ENCODE measurements at places on chromosomes 2 and 18. TPM values are rescaled to one million over a fixed set of nuclear protein-coding genes. Genes with fewer than 3 reads are reported as not detected.

The SIX3 gene
- not detected for total RNA-seq

GRCh38 chr2:193810533-193810932, 1615.8 kb upstream of the TMEFF2 start:
- no peak for DNase-seq

DNA sequence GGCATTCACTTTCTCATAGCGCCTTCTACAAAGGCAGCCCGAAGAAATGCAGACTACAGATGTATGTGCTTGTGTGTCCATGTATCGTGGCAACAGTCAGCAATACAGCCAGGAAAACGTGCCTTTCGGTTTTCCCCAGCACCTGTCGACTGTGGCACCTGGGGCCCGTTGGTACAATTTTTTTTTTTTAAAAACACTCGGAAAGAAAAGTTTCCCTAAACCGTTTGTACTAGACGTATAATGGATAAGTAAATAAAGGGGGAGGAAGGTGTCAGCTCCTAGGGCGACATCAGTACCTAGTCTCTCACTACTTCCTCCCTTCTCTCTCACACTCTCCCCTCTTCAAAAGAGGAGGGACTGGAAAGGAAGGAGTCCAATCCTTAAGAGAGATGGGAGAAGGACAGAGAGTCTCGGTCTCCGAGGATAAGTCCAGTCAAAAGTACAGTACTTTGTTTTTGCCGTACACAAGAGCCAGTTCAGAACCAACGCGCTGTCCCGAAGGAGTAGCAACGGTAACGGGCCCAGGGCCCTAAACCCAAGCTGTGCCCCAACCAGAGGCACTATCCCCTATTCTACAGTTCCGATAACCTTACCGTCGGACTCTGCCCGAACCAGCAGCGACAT, 759 bp downstream of the PPP4R3B start:
- DNase-seq: peak; percentile 36

- no peak for DNase-seq
Measured at GRCh38 chr18:47254341-47254939, 3.0 kb upstream of the SKOR2 start.

The ASB1 gene
- 13.8 TPM for total RNA-seq

The CPLX4 gene
- 0.05 TPM for total RNA-seq

- DNase-seq: no peak
Measured at GRCh38 chr2:99925960-99926359, 216.4 kb downstream of the AFF3 start.

GRCh38 chr2:218255446-218255845, 5.4 kb upstream of the GPBAR1 start:
- DNase-seq: no peak

The SLC4A3 gene
- total RNA-seq: 0.47 TPM

DNA sequence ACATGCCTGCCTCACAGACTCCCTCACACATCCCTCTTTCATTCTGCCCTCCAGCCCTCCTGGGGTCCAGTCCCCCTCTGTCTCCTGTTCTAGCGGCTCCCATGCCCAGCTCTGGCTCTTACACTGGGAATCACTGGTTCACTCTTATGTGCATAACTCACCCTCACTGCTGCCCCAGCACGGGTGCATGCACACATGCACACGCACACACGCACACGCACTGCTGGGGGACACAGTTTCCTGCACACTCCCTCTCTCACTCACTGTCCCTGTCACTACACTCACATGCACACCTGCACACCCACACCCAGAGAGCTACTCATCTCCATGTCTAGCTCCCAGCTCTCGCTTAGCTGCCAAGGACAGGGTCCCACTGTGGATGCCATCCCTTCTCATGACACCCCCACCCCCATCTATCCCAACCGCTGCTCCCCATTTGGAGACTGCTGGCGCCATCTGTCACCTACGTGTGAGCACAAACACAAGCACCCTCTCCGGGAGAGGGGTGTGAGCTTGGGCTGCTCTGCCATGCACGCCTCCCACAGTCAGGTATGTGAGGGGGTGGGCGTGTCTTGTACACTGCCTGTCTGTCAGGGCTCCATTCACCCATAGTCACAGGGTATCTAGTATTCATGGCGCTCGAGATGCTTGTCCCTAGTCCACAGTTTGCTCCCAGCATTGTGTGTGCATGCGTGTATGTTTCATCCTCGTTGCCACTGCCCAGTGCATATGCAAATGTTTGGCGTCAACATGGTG, 1.8 kb downstream of the ASIC4 start:
- DNase-seq: no peak

DNA sequence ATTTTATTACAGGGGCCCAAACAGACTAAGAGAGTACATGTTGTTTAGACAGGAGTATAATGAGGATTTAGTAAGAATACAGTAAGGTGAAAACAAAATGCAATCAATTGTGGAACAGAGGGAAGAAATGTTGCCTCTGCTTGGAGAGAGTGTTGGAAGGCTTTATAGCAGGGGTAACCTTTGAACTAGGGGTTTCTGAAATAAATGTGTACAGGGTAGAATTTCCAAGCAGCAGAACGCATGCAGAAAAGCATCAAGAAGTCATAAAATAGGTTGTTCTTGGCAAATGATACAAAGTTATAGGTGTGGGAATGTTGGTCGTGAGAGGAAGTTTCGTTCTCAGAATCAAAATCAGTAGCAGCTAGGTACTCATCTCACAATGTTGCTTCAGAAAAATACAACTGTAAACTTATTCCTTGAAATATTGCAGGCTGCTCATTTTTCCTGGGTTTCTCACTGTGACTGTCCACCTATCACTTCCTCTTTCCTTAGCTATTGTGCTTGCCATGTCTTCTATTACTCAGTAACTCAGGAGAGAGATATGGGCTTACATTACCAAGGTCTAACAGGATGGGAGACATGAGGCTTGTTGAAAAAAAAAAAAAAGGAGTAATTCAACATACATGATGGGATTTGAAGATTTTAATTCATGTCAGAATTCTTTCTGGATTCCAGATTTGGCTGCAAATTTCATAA, 17.1 kb upstream of the HNMT start:
- no peak for DNase-seq

The KCNJ3 gene
- not detected for total RNA-seq

DNA sequence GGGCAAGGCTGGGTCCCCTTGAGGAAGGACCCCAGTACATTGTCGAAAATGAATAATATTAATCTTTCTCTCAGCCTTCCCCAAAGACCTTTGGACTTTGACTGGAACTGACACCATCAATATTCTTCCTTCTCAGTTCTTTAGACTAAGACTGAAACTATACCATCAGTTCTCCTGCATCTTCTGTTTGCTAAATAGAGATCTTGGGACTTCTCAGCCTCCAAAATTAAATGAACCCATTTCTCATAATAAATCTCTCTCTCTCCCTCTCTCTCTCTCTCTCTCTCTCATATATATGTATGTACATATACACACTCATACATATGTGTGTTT, 39.7 kb upstream of the VRK2 start:
- DNase-seq: no peak

- DNase-seq: no peak
Measured at GRCh38 chr2:136156411-136156810, 38.5 kb upstream of the CXCR4 start.

- DNase-seq: no peak
Measured at GRCh38 chr18:9153256-9153655, 16.7 kb downstream of the ANKRD12 start.
